Uterus (tissue), 4 donors: ENCODE measurements at places on chromosomes 7 and 10. TPM values are rescaled to one million over a fixed set of nuclear protein-coding genes. Genes with fewer than 3 reads are reported as not detected.

The CHAT gene
- not detected for total RNA-seq

The MASTL gene
- 8.5 TPM for total RNA-seq

The PIK3CG gene
- total RNA-seq = 11.8 TPM

The DKK1 gene
- total RNA-seq = 0.59 TPM

The CYP3A4 gene
- total RNA-seq = not detected

The BTBD16 gene
- not detected for total RNA-seq

The OPN4 gene
- not detected for total RNA-seq

The PUS7 gene
- total RNA-seq = 40.9 TPM

The TMEM184A gene
- not detected for total RNA-seq

DNA sequence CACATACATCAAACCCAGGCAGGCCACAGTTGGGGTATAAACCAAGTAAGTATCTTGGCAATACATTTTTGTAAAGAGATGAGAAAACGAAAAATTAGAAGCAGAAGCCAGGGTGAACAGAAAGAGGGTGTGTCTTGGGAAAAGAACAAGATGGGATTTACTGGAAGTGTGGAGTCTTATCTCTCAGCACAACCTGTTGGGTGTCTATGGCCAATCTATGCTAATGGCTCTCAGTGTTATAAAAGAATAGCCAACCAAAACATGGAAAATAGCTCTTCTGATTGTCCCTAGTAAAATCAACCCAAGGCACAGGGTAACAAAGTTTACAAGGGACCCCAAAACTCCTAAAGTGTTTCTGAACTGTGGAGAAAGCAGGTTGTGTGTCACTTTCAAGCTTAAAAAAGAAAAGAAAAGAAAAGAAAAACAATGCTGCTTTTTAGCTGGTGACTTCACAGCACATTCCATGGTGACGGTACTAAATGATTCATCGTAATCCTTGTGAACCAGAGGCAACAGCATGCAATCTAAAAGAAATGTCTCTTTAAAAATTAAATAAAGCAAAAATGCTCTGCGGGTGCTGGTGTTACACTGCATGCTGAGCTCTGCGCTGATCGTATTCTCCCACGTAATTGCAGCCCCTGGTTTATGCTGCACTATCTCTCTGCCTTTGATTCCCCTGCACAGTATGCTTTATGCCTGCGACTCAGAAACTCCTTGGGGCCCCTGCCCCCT, 100.8 kb downstream of the C10orf90 start:
- DNase-seq = no peak

DNA sequence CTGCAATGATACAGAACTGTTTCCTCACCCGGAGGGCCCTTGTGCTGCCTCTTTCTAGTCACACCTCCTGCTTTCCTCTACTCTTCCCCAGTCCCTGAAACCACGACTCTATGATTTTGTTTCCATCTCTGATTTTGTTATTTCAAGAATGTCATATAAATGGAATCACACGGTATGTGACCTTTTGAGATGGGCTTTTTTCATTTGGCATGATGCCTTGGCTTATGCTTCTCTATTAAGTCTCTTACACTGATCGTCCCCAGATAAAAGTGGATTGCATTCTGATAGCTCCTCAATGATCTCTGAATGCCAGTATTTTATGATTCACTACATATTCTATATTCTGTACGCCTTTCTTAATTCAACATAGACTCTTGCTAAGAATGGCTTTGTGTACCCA, 78.2 kb downstream of the GALNT11 start:
- no peak for DNase-seq

DNA sequence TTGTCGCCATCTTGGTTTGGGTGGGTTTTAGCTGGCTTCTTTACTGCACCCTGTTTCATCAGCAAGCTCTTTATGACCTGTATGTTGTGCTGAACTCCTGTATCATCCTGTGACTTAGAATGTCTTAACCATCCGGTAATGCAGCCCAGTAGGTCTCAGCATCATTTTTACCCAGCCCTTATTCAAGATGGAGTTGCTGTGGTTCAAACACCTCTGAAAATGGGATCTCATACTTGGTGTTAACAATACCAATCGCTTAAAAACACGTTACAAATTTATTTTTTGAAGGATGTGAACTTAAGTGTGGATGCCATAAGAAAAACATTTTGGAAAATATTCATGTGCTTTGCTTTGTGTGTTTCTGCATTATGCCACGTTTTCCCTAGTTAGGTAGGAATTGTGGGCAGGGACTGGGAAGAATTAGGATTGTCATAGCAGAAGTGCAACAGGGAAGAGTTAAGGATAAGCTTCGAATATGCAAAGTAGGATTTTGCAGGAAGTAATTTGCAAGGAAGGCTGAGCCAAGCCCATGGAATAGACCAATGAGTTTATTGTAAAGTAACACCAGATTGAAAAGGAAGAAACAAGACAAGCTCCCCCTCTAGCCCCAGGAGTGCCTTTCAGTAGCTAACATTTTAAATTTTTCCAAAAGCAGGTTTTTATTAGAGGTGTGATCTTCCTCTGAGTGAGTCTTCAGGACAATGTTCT, 56.4 kb downstream of the PRR15 start:
- no peak for DNase-seq

GRCh38 chr10:46223064-46223480, 63.7 kb upstream of the ANTXRL start:
- DNase-seq = no peak

GRCh38 chr10:113094114-113094486, 144.1 kb downstream of the TCF7L2 start:
- DNase-seq = no peak

DNA sequence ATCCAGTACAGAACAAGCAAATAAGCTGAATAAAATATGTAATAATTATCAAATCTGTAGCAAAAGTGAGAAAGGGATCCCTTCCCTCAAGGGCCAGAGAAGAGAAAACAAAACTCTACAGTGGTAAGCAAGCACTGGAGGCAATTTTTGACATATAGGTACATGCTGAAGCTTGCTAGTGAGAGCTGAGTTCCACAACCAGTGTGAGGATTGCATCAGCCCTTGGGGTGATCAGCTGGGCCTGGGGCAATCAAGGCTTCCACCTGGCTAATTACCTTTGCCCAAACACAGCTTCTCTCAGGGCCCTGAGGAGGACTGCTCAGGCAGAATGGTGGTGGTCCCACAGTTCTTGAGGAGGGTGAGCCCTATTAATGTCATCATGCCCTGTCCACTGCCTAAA, 134.4 kb upstream of the DLX6 start:
- DNase-seq = no peak

DNA sequence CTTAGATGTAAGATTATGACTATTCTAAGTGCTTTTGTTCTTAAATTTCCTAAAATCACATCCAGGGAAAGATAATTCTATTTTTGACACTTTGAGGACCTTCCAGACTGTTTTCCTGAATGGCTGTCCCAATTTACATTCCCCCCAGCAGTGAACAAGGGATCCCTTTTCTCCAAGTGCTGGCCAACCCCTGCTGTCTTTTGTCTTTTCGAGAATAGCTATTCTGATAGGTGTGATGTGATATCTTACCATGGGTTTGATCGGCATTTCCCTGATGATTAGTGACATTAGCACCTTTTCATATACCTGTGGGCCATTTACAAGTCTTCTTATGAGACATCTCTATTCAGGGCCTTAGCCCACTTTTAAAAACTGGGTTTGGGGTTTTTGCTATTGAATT, 526.7 kb upstream of the FZD8 start:
- no peak for DNase-seq

DNA sequence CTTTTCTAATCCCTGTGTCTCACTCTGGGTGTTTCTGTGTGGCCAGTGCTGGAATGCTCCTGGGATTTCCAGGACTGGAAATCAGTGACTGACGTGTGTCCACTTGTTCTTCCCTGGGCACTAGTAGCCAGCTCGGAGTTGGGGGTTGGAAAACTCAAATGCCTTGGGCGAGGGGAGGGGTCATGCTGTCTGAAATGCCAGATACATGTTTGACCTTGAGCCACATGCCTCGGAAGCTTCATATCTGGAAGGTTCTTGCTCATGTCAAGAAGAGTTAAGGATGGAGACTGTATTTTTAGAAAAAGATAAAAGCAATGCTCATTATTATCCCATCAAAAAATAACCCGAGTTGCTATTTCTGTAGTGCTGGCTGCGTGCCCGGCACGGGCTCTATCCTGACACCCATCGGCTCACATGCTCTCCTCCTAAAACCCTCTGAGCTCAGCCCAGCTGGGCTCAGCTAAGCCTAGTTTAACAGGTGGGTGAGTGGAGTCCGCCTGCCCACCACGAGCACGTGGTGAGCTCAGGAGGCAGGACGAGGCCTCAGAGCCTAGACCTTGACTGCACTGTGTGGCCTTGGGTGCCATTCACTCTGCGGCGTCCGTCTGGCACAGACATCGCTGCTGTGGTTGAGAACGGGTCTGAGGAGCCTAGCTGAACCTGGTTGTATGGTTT, 6.4 kb downstream of the DPYSL4 start:
- DNase-seq = no peak

- peak; percentile 29 for DNase-seq
Measured at GRCh38 chr10:72712136-72712535, 20.2 kb downstream of the MCU start.

DNA sequence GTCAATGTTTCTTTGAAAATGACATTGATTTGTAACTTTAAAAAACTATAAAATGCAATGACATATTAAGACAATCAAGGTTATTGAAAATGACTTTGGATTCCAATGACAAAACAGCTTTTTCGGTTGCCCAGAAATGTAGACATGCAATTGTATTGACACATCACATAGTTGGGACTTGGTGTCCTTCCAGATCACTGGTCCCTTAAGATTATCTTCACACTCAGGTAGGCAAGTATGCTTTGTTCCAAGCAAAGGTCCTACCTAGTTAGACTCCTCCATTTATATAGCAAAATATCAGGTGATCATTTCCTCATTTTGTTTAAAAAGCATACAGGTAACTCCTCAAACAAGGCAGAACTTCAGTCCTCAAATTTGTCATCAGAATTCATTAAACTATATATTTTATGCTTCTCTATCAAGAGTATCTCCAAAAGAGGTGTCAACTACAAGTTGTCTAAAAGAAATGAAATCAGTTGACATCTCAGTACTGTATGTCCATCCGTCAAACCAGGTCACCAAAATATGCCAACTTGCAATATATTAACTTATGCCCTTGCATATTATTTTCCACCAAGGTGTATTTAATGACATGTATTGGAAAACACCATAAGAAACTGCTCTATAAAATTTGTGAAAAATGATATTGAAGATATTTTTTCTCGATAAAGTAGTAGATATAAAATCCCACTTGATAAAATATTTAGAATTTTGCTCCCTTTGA, 64.6 kb downstream of the TSPAN12 start:
- no peak for DNase-seq

DNA sequence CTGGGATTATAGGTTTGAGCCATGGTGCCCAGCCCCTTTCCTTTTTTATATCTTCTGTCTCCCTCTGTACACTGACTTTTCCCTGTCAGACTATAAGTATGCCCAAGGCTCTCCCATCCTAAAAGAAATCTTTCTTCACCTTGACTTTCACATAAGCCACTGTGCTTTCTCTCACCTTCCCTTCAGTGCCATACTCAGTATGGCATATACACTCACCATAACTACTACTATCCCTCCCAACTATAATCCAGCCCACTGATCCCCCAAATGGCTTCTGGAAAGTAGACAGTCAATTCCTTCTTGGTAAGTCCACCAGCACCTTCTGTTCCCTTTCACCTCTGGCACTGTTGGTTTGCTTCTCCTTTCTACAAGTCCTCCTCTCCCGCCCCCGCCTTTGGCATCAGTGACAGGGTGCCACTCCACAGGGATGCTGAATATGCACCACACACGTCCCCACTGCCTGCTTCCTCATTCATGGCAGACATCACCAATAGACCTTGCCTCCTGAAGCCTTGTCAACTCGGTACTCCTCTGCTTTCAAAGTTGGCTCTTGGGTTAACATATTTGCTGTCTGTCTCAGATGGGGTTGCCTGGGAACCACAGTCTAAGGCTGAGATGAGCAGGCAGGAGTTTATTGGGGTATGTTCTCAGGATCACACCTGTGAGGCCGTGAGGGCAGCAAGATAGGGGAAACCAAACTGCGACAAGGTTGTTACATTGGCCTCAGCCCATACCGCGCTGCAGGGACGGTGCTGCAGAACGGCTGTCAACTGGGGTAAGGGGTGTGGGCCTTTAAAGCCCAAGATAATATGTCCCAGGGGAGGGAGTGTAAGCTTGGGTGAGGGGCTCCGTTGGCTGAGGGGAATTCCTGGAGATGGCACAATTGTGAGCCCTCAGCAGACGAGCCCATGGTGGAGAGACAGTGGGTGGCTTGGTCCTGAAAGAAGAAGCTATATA, 7.2 kb upstream of the PSAP start:
- DNase-seq = no peak

DNA sequence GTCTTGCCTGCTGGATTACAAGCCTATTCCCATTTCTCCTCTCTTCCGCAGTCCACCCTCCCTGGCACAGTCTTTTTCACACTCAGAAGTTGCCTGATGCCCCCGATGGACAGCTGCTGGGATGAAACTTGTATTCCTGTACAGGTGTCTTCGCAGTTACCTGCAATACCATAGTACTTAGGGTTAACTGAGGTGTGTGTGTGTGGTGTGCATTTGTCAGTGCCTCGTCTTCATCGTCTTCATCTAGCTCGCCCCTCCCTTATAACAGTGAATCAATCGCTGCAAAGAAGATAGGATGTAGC, 11.0 kb downstream of the NXPH1 start:
- no peak for DNase-seq

DNA sequence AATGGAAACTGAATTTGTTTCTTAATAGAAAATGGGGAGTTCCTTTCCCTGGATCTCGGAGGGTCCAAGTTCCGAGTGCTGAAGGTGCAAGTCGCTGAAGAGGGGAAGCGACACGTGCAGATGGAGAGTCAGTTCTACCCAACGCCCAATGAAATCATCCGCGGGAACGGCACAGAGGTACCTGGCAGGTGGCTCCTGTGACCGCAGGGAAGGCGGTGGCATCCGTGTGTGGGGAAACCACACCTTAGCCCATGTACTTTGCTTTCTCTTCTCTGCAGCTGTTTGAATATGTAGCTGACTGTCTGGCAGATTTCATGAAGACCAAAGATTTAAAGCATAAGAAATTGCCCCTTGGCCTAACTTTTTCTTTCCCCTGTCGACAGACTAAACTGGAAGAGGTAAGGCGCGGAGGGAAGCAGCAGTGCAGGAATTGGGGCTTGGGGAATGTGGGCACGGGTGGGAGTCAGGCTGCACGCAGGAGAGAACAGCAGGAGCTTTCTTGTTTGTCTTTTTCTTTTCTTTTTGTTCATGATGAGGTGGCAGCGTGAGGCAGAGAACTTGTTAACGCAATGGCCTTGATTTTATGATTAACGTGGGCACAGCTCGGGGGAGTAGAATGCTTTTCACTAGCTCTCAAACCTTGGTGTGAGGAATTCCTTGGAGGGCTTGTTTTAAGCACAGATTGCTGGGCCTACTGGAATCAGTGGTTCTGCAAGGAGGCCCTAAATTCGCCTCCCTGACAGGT, 12.8 kb downstream of the HKDC1 start:
- DNase-seq = no peak

- no peak for DNase-seq
Measured at GRCh38 chr7:130485734-130486113, 6.2 kb upstream of the MEST start.
